ENCODE measurements at places on chromosomes 11 and 22.

GRCh38 chr22:42719133-42719532, 1.5 kb downstream of the A4GALT start:
- no peak for DNase-seq
- H3K27me3 ChIP-seq = peaks cover 11% of the 10 kb centered on the region
- H3K36me3 ChIP-seq = peaks cover 4% of the 10 kb centered on the region

DNA sequence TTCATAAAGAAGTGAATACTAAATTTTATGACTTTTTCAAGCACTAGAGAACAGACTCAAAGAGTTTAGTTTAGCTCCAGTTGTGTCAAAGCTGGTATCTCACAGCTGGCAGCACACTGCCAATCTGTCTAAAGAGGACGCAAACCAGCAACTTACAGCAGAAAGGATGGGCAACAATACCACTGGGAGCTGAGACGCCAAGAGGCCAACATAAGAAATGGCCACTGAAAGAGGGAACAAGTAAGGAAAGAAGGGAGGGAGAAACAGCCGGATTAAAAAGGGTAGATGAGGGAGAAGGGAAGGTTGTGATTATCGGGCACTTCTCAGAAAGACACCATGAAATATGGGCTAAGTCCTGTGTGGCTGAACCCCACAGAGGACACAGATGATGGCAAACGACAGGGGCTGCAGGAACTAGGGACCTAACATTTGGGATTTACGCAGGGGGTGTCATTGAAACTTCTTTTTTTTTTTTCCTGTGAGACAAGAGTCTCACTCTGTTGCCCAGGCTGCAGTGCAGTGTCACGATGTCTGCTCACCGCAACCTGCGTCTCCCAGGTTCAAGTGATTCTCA, 41.7 kb downstream of the SERPIND1 start:
- no peaks in the 10 kb centered on the region for H3K27me3 ChIP-seq
- no peak overlapping the region for H3K27ac ChIP-seq
- no peak overlapping the region for H3K4me3 ChIP-seq

- H3K27me3 ChIP-seq = peaks cover 2% of the 10 kb centered on the region
- H3K4me1 ChIP-seq = no peaks in the 10 kb centered on the region
- H3K27ac ChIP-seq = no peak overlapping the region
- peak; percentile 2 for DNase-seq
- no peak overlapping the region for H3K4me3 ChIP-seq
Measured at GRCh38 chr22:49306632-49307480, 520.8 kb downstream of the BRD1 start.

DNA sequence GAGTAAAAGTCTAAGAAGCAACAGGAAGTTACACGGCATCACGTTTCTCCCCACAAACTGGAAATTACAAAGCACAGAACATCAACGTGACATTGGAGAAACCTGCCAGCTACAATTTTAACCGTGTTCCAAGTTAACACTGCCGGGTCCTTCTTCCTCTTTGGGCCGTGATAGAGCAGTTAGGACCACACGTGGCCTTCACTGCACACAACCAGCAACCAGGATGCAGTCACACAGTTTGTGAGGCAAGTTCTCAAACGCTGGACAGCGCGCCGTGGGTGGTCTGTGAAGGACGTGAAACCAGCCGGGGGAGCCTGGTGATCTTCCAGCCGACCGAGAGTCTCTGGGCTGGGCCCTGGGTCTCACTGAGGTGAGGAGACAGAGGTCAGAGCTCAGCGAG, 14.6 kb downstream of the C11orf21 start:
- H3K27ac ChIP-seq = no peak overlapping the region
- H3K4me3 ChIP-seq = no peak overlapping the region
- peaks cover 6% of the 10 kb centered on the region for H3K27me3 ChIP-seq
- H3K4me1 ChIP-seq = peaks cover 9% of the 10 kb centered on the region
- H3K36me3 ChIP-seq = no peaks in the 10 kb centered on the region

DNA sequence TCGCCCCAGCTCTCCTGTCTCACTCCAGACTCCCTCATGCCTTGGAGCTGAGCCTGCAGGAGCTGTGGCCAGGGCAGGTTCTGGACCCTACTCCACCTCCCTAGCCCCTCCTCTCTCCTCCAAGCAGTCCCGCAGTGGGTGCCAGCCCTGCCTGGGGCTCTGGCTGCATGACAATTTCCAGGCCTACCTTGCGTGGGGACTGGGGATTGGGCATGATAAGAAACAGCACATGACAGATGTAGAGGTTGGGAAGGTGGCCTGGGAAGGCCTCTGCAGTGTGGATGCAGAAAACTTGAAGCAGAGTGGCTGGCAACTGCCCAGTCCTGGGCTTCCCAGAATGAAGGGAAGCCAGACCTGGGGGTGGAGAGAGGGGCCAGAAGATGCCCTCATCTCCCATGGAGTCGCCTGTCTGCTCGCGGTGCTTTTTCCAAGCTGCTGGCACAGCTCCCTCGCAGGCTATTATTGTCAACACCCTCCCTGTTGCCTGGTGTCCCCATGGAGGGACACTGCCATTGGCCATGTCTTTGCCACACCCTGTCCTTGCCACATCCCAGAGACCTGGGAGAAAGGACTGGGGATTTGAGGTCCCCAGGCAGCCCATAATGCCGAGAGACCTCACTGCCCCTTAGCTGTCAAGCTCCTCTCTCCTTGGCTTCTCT, 48.9 kb upstream of the CDON start:
- H3K36me3 ChIP-seq = no peaks in the 10 kb centered on the region
- no peak overlapping the region for H3K4me3 ChIP-seq
- H3K27me3 ChIP-seq = peaks cover 13% of the 10 kb centered on the region
- H3K4me1 ChIP-seq = peaks cover 3% of the 10 kb centered on the region
- no peak for DNase-seq

GRCh38 chr11:72326151-72326848, 82.3 kb upstream of the PHOX2A start:
- peaks cover 12% of the 10 kb centered on the region for H3K4me1 ChIP-seq
- no peak overlapping the region for H3K27ac ChIP-seq
- H3K4me3 ChIP-seq = no peak overlapping the region

Data from endothelial cell (in vitro differentiated cells).